ENCODE measurements at places on chromosomes 11 and 22. TPM values are rescaled to one million over a fixed set of nuclear protein-coding genes. Genes with fewer than 3 reads are reported as not detected.

Gene PIWIL4
- polyA plus RNA-seq = not detected

Gene SDHD
- 158 TPM for polyA plus RNA-seq

Gene MS4A4A
- polyA plus RNA-seq = 1.3 TPM

Gene TREH
- polyA plus RNA-seq = not detected

Gene MALAT1
- polyA plus RNA-seq = 1,459 TPM

Gene PARVG
- 54.0 TPM for polyA plus RNA-seq

Gene NAGA
- polyA plus RNA-seq = 17.5 TPM

Gene RAG2
- not detected for polyA plus RNA-seq

Gene CHRM4
- polyA plus RNA-seq = 0.51 TPM

Gene TRIM6
- not detected for polyA plus RNA-seq

Gene GLYATL2
- polyA plus RNA-seq = not detected

Gene DRG1
- 129 TPM for polyA plus RNA-seq

Gene IL17REL
- polyA plus RNA-seq = not detected

Gene SLC37A4
- 9.4 TPM for polyA plus RNA-seq

Gene NF2
- 34.1 TPM for polyA plus RNA-seq

Gene BTBD18
- polyA plus RNA-seq = 0.86 TPM

Gene NCAM1
- polyA plus RNA-seq = 35.7 TPM

Gene PVALB
- not detected for polyA plus RNA-seq

Gene CARD18
- not detected for polyA plus RNA-seq

Gene UPB1
- not detected for polyA plus RNA-seq

Gene ST14
- 2.8 TPM for polyA plus RNA-seq

Gene OAF
- polyA plus RNA-seq = 2.4 TPM

Gene EIF4ENIF1
- polyA plus RNA-seq = 9.7 TPM

Gene MEI1
- 250 TPM for polyA plus RNA-seq

Gene MPPED2
- polyA plus RNA-seq = 1.8 TPM

Gene DCHS1
- 0.10 TPM for polyA plus RNA-seq

Gene DDB1
- polyA plus RNA-seq = 105 TPM

Gene LUZP2
- polyA plus RNA-seq = not detected

Gene SMC1B
- 0.21 TPM for polyA plus RNA-seq

Gene LDHAL6A
- not detected for polyA plus RNA-seq

Gene EXPH5
- polyA plus RNA-seq = 1.6 TPM

Gene BRSK2
- not detected for polyA plus RNA-seq

Gene TNNT3
- polyA plus RNA-seq = not detected

Gene NEFH
- not detected for polyA plus RNA-seq

Gene SH3BP1
- polyA plus RNA-seq = 41.2 TPM

Gene MAPK8IP2
- not detected for polyA plus RNA-seq

Gene RNF214
- 5.3 TPM for polyA plus RNA-seq

Data from immature natural killer cell (primary cell).